Hepatic stellate cell (primary cell): ENCODE measurements at places on chromosomes 7 and 10.

GRCh38 chr7:108136191-108136688 lies 6.1 kb upstream of the LAMB4 start:
- no peak for DNase-seq

GRCh38 chr10:90288391-90288933 lies 569.4 kb downstream of the HTR7 start:
- DNase-seq = peak; percentile 20

DNA sequence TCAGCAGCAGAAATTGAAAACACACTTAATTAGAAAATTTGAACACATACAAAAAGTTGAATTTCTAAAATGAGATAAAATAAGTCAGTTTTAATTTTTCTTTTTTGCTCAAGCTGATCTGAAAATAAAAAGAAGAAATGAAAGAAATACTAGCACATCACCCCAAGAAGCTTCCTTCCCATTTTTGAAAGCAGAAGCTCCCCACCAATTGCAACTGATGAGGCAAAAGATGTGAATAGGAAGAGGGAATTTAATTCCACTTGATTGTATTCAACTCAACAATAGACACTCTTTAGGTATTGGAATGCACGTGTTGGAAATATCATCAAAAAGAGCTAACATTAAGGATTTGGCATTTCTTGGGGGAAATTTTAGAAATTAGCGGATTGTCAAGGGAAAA lies 175.8 kb downstream of the TRIL start:
- DNase-seq = no peak

GRCh38 chr7:100221231-100221718 lies 1.5 kb downstream of the PVRIG start:
- no peak for DNase-seq

GRCh38 chr7:17030559-17030958 lies 148.8 kb upstream of the AGR3 start:
- no peak for DNase-seq

- no peak for DNase-seq
These were observed 58.7 kb downstream of the OSBPL3 start for GRCh38 chr7:24921362-24921679.

GRCh38 chr10:88672041-88672440 lies 7.8 kb downstream of the LIPF start:
- DNase-seq = no peak

DNA sequence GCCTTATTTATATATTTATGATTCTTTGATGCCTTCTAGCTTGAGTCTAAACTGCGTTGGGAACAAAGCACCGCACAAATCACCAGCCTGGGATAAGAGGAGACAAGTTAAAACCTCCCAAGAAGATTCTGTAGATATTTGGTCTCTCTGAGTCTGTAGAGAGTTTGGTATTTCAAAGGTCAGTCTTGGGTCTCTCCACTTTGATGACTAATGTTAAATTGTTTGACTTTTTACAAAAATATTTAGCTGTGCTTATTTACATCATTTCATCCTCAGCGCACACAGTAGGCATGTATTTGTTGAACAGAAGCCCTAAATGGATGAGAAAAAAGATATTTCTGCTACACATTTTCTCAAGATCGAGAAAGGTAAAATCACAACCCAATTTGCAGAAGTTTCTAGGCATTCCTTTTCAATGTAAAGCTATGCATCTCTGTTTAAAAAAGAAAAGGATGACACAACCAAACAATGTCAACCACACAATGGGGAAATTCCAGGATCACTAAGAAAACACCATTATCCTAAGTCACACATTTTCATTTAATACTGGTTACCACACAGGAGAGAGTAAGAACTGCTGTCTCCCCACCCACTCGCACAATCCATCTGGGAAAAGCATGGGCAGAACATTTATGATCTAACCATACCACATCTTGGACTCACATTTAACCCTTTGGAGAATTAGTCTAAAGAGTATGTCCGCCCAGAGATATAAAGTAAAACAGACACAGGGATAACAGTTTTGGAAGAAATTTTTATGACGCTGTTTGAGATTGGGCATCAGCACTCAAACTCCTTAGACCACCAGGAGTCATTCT lies 4.4 kb downstream of the CDK6 start:
- peak; percentile 64 for DNase-seq

- no peak for DNase-seq
These were observed 51.1 kb upstream of the ADRB1 start for GRCh38 chr10:113992471-113993011.

- DNase-seq = no peak
These were observed 2.6 kb upstream of the CAMK2B start for GRCh38 chr7:44327981-44328380.

GRCh38 chr7:153382641-153383101 lies 623.1 kb downstream of the ACTR3B start:
- no peak for DNase-seq

DNA sequence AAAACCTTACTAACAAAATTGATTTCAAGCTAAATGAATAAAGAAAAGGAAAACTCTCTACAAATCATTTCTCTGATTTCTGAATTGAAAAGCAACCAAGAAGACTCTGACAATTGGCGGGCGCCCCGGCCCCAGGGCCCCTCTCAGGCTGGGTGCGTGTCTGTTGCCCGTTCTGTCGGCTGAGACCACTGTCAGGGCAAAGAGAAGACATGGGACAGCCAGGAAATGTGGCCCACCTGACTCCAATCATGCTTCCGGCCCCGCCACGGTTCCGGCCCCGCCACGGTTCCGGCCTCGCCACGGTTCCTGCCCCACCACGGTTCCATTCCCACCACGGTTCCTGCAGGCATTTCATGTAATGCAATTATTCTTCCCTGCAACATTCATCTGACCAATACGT lies 115.9 kb downstream of the PTPRN2 start:
- no peak for DNase-seq

- DNase-seq = no peak
These were observed 68.0 kb upstream of the FAM20C start for GRCh38 chr7:124130-124949.

GRCh38 chr7:101620991-101621390 lies 8.1 kb downstream of the MYL10 start:
- no peak for DNase-seq

- DNase-seq = no peak
These were observed 663.4 kb downstream of the INHBA start for GRCh38 chr7:41039386-41039953.

- peak; percentile 5 for DNase-seq
These were observed 105.6 kb downstream of the NSUN6 start for GRCh38 chr10:18545621-18546305.

- no peak for DNase-seq
These were observed 146.4 kb downstream of the RGS10 start for GRCh38 chr10:119396008-119396708.

GRCh38 chr7:141208539-141208938 lies 134.7 kb downstream of the TMEM178B start:
- DNase-seq = no peak

GRCh38 chr7:92765725-92766124 lies 70.6 kb downstream of the CDK6 start:
- DNase-seq = peak; percentile 43

DNA sequence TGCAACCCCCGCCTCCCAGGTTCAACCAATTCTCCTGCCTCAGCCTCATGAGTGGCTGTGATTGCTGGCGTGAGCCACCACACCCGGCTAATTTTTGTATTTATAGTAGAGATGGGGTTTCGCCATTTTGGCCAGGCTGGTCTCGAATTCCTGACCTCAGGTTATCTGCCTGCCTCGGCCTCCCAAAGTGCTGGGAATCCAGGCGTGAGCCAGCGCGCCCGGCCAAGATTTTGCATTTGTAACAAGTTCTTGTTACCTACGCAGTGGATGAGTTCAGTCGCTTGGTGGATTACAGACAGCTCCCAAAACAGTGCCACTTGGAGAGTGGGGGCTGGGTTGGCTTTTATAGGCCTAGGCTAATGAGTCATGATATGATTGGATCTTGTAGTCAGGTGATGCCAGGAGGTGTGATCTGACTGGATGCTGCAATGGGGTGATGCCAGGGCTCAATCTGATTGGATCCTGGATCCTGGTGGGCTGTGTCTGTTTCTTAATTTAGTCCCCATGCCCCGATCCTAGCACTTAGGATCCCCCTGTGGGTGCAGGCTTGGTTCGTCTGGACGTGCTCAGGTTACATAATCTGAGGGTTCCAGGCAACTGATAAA lies 20.3 kb downstream of the SBDS start:
- DNase-seq = no peak

GRCh38 chr7:42207420-42207819 lies 29.6 kb downstream of the GLI3 start:
- no peak for DNase-seq

- DNase-seq = no peak
These were observed 138.4 kb upstream of the TNS3 start for GRCh38 chr7:47720141-47720906.

- DNase-seq = no peak
These were observed 71.1 kb upstream of the CAMK2B start for GRCh38 chr7:44396496-44396895.

GRCh38 chr7:23967949-23968599 lies 258.1 kb downstream of the STK31 start:
- DNase-seq = no peak

DNA sequence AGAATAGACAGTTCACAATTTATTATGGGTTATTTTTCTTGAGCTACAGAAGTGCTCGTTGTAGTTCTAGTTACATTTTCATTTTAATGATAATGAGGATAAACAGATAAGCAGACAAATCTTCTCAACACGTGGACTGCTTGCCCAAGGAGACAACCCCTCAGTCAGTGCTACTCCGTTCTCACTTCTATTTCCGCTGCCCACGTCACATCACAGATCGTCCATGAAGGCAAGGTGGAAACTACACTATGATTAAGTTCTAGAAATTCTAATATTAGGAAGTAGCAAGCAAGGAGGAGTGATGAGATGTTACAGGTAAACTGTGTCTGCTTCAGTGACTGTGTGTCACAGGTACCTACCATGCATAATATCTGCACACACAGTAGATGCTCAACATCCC lies 210.5 kb downstream of the CHCHD3 start:
- no peak for DNase-seq

GRCh38 chr7:55509322-55509721 lies 63.0 kb downstream of the VOPP1 start:
- DNase-seq = peak; percentile 64

GRCh38 chr10:132167041-132167674 lies 19.6 kb upstream of the DPYSL4 start:
- no peak for DNase-seq
